Upper lobe of left lung (tissue), 6 donors: ENCODE measurements at places on chromosomes 6 and 20. TPM values are rescaled to one million over a fixed set of nuclear protein-coding genes. Genes with fewer than 3 reads are reported as not detected.

DNA sequence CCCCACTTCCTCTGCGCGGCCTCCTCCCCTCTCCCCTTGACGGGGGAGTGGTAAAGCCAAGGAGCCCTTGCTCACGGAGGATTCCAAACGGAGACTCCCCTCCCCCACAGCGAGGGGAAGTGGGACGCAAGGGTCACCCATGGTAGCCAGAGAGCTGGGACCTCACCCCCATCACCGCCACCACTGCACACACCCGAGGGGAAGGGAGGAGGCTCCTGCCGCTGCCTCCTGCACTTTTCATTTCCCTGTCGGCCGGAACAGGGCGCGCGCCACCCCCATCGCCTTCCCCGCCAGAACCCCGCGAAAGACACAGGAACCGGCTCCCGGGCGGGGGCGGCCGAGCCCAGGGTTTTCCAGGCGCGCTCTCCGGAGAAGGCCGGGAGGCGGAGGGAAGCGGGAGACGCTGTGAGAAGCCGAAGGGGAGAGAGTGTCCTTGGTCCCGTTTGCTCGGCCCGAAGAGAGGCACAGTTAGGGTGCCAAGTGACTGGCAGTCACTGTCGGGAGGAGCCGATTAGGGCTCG is 789 bp downstream of the CCND3 start:
- peak overlapping the region; percentile 85 for H3K27ac ChIP-seq
- DNase-seq, result peak; percentile 61
- H3K36me3 ChIP-seq, result peaks cover under 1% of the 10 kb centered on the region
- no peaks in the 10 kb centered on the region for H3K27me3 ChIP-seq
- H3K4me1 ChIP-seq, result peaks cover 69% of the 10 kb centered on the region

GRCh38 chr20:24361541-24361940 is 107.9 kb upstream of the SYNDIG1 start:
- no peaks in the 10 kb centered on the region for H3K27me3 ChIP-seq
- DNase-seq, result no peak
- no peaks in the 10 kb centered on the region for H3K36me3 ChIP-seq
- no peak overlapping the region for H3K27ac ChIP-seq
- no peaks in the 10 kb centered on the region for H3K4me1 ChIP-seq
- H3K4me3 ChIP-seq, result no peak overlapping the region

- H3K4me1 ChIP-seq, result peaks cover 12% of the 10 kb centered on the region
- H3K36me3 ChIP-seq, result no peaks in the 10 kb centered on the region
These were observed 8.8 kb downstream of the SYNJ2 start for GRCh38 chr6:157990321-157991066.

DNA sequence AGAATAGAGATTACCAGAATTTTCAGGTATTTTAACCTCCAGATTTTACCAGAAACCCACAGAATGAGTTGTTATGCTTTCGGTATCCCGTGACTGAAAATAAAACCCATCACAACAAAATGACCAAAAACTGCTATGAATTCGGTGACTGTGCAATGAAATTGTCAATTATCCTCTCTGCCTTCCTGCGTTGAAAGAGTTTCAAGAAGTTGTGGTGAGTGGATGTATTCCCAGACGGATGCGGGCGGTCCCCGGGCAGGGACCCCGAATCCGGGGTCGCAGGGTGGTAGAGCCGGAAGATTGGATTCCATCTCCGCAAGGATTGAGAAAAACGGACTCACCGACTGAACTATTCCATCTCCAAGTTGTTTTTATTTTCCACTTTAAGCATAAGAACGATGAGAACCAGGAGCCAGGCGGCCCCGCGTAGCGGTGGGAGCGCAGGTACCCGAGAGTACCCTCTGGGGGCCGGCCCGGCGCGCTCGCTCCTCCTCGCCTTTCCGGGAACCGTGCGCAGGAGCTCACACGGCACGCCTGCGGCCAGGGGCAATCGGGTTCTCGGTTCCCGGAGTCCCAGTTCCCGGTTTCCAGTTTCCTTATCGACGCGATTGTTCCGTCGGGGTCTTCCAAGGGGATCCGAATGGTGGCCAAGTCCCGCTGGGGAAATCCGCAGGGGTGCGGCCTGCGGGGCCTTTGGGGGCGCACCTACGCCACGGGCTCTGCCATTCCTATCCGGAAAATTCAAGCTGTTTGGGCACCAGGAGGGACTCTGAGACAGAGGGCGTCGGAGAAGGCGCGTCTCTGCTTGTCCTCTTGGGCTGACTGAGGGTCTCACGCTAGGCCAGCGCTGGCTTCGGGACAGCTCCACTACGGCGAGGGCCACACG is 104.9 kb upstream of the PRDM1 start:
- H3K27ac ChIP-seq, result peak overlapping the region; percentile 5
- H3K36me3 ChIP-seq, result no peaks in the 10 kb centered on the region
- peaks cover 10% of the 10 kb centered on the region for H3K4me1 ChIP-seq
- no peak for DNase-seq

- no peak for DNase-seq
- no peaks in the 10 kb centered on the region for H3K4me1 ChIP-seq
- no peak overlapping the region for H3K27ac ChIP-seq
- no peak overlapping the region for H3K4me3 ChIP-seq
- H3K27me3 ChIP-seq, result no peaks in the 10 kb centered on the region
- no peaks in the 10 kb centered on the region for H3K36me3 ChIP-seq
These were observed 602.2 kb upstream of the NOX3 start for GRCh38 chr6:156057869-156058268.

DNA sequence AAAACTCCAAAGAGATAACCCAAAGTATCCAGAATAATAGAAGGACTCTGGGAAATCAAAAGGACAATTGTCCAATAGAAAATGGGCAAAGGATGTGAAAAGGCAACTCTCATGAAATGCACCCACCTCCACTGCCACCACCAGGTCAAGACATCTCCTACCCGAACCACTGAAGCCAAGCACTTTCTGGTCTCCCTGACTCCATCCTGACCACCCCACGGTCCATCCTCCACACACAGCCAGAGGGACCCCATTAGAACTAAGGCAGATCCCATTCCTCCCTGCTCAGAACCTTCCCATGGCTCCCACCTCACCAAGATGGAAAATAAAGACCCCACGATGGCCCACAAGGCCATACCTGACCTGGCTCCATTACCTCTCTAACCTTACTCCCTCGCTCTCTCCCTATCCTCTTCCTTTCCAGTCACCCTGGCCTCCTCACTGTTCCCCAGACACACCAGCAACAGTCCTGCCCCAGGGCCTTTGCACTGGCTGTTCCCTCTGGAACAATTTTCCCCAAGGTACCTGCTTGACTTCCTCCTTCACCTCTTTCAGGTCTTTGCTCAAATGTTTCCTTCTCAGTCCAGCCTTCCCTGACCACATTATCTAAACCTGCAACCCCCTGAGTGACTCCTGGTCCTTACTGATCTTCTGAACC is 108.1 kb downstream of the PREX1 start:
- peaks cover 79% of the 10 kb centered on the region for H3K4me1 ChIP-seq
- H3K27me3 ChIP-seq, result no peaks in the 10 kb centered on the region
- peak overlapping the region; percentile 20 for H3K27ac ChIP-seq
- peaks cover 11% of the 10 kb centered on the region for H3K36me3 ChIP-seq

DNA sequence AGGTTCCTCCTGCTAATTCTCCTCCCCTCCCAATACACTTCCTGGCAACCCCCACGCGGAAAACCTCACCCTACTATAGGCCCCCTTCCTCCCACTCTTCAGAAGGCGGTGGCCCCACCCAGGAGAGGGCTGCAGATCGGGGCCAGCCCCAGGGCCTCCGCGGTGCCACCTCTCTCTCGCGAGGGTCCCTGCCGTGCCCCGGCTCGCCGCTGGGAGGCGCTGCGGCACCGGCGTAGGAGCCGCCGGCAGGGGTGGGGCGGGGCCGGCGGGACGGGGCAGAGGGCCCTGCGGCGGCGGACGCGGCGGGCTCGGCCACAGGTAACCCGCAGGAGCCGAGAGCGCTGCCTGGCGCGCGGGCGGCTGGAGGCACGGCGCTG is at the start of gene ANKRD6:
ANKRD6 (plus strand) TSS at position 278 of the 377 bp plus-strand sequence. CDS start 133,825 bp downstream, outside the sequence.
- DNase-seq, result peak; percentile 88
- H3K4me3 ChIP-seq, result peak within 1 kb of the TSS; percentile 89
- H3K36me3 ChIP-seq, result no peaks in the 10 kb centered on the region
- peak within 1 kb of the TSS; percentile 1 for H3K27ac ChIP-seq

DNA sequence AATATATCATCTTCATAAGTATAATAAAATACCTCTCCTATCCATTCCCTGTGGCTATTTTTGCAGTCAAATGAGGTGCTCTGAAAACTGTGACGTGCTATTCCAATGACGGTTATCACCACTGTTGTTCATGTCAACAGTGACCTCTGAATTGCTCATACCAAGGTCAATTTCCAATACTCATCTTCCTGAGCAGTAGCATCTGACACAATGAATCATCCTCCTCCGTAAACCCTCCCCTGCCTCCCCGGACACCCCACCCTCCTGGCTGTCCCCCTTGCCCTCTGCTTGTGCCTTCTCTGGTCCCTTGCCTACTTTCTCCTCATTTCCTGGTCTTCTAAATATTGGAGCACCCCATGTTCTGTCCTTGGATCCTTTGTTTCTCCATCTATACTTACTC is 77.7 kb upstream of the SLC22A23 start:
- no peaks in the 10 kb centered on the region for H3K4me1 ChIP-seq
- H3K27me3 ChIP-seq, result no peaks in the 10 kb centered on the region
- H3K27ac ChIP-seq, result no peak overlapping the region
- H3K36me3 ChIP-seq, result no peaks in the 10 kb centered on the region

- no peak overlapping the region for H3K27ac ChIP-seq
- no peak overlapping the region for H3K4me3 ChIP-seq
- H3K36me3 ChIP-seq, result no peaks in the 10 kb centered on the region
- H3K4me1 ChIP-seq, result no peaks in the 10 kb centered on the region
These were observed 69.1 kb downstream of the LCA5 start for GRCh38 chr6:79468116-79468515.

DNA sequence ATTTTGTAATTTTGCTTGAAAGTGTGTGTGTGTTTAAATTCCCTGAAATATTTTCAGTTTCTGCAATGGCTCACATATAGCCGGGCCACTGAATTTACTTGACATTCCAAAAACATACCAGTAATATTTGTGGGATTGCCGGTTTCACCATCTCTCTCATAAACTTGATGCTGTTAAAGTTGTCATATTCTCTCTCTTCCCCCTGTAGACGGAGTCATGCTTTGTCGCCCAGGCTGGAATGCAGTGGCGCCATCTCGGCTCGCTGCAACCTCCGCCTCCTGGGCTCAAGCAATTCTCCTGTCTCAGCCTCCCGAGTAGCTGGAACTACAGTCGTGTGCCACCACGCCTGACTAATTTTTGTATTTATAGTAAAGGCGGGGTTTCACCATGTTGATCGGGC is 122.1 kb downstream of the TIAM2 start:
- no peak overlapping the region for H3K4me3 ChIP-seq
- H3K27me3 ChIP-seq, result no peaks in the 10 kb centered on the region
- H3K27ac ChIP-seq, result no peak overlapping the region
- no peak for DNase-seq
- no peaks in the 10 kb centered on the region for H3K36me3 ChIP-seq

DNA sequence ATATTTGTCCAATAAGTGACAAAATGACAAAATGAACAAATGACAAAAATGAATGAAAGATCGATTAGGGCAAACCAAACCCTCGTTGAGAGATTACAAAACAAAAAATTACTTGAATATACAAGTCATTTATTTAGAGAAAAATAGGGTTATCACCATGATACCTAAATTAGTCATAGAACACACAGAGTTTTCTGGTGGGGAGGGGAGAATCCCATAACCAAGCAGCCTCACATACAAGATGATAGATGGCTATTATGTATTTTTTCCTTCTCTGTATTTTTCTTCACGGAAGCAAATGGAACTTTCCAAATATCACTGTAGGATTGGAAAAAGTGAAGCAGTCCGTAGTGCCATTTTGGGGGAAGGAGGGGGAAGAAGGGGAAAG is 28.5 kb upstream of the BMP6 start:
- no peak overlapping the region for H3K4me3 ChIP-seq
- peaks cover 7% of the 10 kb centered on the region for H3K4me1 ChIP-seq
- H3K36me3 ChIP-seq, result no peaks in the 10 kb centered on the region
- no peak for DNase-seq
- no peaks in the 10 kb centered on the region for H3K27me3 ChIP-seq
- H3K27ac ChIP-seq, result peak overlapping the region; percentile 76

- no peak for DNase-seq
- H3K36me3 ChIP-seq, result no peaks in the 10 kb centered on the region
- peaks cover 5% of the 10 kb centered on the region for H3K4me1 ChIP-seq
These were observed 45.9 kb downstream of the PTPRK start for GRCh38 chr6:128474481-128474880.

GRCh38 chr6:91718198-91718597 is 1131.3 kb upstream of the MAP3K7 start:
- H3K36me3 ChIP-seq, result no peaks in the 10 kb centered on the region
- H3K4me3 ChIP-seq, result no peak overlapping the region
- no peaks in the 10 kb centered on the region for H3K4me1 ChIP-seq
- no peak overlapping the region for H3K27ac ChIP-seq
- no peaks in the 10 kb centered on the region for H3K27me3 ChIP-seq

- no peaks in the 10 kb centered on the region for H3K36me3 ChIP-seq
- H3K4me1 ChIP-seq, result no peaks in the 10 kb centered on the region
- no peak for DNase-seq
These were observed 18.6 kb downstream of the MOXD1 start for GRCh38 chr6:132382630-132383175.

DNA sequence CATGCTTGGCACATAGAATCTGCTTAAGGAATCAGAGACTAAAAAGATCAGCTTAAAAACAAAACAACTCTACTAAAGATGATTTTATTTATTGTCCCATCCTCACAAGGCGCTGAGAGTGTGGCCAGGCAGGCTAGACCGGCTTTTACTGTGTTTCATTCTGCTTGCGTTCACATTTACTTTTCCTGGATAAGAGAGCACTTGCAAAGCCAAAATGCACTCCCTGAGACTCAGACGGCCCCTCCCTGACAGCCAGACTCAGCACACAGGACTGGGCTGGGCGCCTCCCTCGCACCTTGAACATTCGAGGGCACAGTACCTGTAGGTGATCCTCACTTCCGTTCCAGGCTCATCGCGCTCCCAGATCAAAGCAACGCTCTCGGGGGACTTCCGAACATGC is 10.2 kb downstream of the ACSS1 start:
- H3K27ac ChIP-seq, result no peak overlapping the region
- no peaks in the 10 kb centered on the region for H3K27me3 ChIP-seq
- H3K4me3 ChIP-seq, result no peak overlapping the region
- DNase-seq, result no peak
- H3K36me3 ChIP-seq, result peaks cover 14% of the 10 kb centered on the region
- peaks cover 51% of the 10 kb centered on the region for H3K4me1 ChIP-seq

GRCh38 chr20:25090492-25091429 is 8.8 kb upstream of the VSX1 start:
- H3K27ac ChIP-seq, result no peak overlapping the region
- H3K4me1 ChIP-seq, result no peaks in the 10 kb centered on the region
- H3K4me3 ChIP-seq, result no peak overlapping the region
- no peaks in the 10 kb centered on the region for H3K27me3 ChIP-seq

CDH26 gene
- 4.0 TPM for total RNA-seq

VEGFA gene
- 279 TPM for total RNA-seq

TINAG gene
- total RNA-seq, result not detected

RAE1 gene
- total RNA-seq, result 19.8 TPM

LY6G5B gene
- total RNA-seq, result 6.7 TPM

CNR1 gene
- 19.0 TPM for total RNA-seq

OXT gene
- not detected for total RNA-seq
